Omental fat pad (tissue), 4 donors: ENCODE measurements at places on chromosomes 5 and 9. TPM values are rescaled to one million over a fixed set of nuclear protein-coding genes. Genes with fewer than 3 reads are reported as not detected.

Gene MYORG
- 9.3 TPM for total RNA-seq

Gene SPINK5
- total RNA-seq, result 0.60 TPM

Gene SYNPO
- 18.8 TPM for total RNA-seq

Gene GPR151
- total RNA-seq, result not detected

Gene SPINK7
- total RNA-seq, result not detected

Gene GLRA1
- not detected for total RNA-seq

GRCh38 chr5:120852222-120852860 lies 388.2 kb downstream of the PRR16 start:
- DNase-seq, result no peak

GRCh38 chr5:51384281-51384840 lies 1.1 kb downstream of the ISL1 start:
- no peak for DNase-seq

GRCh38 chr9:93562157-93562556 lies 14.2 kb upstream of the PHF2 start:
- no peak for DNase-seq

DNA sequence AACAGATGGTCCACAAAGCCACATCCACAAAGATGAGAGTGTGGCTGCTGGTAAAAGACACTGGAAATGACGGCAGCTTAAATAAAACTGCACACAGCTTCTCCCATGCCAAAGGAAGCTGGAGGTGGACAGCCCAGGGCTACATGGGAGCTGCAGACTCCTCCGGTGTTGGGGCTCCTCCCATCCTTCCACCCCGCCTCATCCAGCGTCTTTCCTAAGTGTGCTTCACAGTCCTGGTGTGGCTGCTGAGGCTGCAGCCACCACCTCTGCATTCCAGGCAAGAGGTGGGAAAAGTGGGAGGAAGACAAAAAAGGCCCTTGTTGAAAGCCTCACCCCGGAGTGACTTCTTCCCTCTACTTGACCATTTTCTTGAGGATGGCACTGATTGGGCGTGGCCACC lies 37.0 kb upstream of the IRX4 start:
- no peak for DNase-seq

- no peak for DNase-seq
These were observed 75.4 kb downstream of the SLC38A9 start for GRCh38 chr5:55636683-55637082.

DNA sequence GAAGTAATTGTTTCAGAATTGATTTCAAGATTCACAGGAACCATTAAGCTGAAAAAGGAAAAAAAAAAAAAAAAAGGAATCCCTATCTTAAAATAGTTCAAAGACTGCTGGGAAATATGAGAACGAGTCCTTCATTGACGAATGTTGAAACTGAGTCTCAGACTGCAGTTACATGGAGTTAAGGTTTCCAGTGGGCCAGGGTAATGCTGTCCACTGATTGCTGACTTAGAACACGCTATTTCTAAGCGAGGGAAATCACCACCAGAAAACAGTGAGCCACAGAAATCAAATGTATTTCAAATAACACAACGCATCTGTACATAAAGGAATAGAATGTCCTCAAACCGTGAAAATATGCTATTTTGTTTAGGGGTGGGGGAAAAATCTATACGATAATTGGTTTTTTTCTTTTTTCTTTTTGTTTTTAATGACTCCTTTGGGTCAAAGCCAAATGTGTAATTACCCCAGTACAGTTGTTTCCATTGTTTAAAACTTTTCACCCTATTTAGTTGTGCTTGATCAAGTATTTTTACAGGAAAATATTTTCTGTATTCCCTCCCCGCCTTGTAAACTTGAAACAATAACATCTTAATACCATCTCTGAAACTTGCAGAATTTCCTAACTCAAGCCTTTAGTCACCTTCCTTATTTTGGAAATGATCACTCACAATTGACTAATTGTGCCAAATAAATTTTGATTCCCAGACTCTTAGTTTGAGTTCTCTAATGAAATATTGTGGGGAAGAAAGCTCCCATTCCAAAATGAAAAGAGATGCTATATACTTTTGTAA lies 208.3 kb downstream of the MCTP1 start:
- no peak for DNase-seq

GRCh38 chr9:73810585-73811215 lies 659.0 kb downstream of the ANXA1 start:
- DNase-seq, result no peak

- DNase-seq, result no peak
These were observed 31.3 kb downstream of the OR2V1 start for GRCh38 chr5:181099602-181100086.

- DNase-seq, result no peak
These were observed 57.1 kb upstream of the PSD2 start for GRCh38 chr5:139738193-139739149.

DNA sequence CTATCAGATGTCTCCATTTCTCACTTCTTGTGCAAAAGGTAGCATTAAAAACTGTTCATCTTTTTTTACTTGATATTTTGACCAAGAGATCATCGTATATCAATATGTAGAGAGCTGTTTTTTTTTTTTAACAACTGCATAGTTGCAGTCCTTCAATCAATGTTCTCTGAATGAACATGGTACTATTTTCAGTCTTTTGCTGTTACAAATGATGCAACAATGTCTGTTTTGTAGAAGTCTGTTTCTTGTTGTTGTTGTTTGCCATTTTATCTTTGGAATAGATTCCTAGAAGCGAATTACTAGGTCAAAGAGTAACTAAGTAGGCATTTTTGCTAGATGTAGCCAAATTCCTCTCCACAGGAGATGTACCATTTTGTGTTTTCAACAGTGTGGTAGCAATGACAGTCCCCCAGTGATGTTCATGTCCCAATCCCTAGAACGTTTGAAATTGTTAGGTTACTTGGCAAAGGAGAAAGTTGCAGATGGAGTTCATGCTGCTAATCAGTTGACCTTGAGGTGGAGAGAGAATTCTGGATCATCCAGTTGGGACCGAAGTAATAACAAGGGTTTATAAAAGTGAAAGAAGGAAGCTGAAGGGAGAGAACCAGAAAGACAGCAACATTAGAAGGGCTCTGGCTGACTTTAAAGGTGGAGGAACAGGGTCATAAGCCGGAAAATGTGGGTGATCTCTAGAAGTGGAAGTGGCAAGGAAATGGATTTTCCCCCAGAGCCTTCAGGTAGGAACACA lies 6.3 kb downstream of the MTREX start:
- DNase-seq, result no peak

- DNase-seq, result no peak
These were observed 17.9 kb upstream of the TRIO start for GRCh38 chr5:14125262-14125661.

DNA sequence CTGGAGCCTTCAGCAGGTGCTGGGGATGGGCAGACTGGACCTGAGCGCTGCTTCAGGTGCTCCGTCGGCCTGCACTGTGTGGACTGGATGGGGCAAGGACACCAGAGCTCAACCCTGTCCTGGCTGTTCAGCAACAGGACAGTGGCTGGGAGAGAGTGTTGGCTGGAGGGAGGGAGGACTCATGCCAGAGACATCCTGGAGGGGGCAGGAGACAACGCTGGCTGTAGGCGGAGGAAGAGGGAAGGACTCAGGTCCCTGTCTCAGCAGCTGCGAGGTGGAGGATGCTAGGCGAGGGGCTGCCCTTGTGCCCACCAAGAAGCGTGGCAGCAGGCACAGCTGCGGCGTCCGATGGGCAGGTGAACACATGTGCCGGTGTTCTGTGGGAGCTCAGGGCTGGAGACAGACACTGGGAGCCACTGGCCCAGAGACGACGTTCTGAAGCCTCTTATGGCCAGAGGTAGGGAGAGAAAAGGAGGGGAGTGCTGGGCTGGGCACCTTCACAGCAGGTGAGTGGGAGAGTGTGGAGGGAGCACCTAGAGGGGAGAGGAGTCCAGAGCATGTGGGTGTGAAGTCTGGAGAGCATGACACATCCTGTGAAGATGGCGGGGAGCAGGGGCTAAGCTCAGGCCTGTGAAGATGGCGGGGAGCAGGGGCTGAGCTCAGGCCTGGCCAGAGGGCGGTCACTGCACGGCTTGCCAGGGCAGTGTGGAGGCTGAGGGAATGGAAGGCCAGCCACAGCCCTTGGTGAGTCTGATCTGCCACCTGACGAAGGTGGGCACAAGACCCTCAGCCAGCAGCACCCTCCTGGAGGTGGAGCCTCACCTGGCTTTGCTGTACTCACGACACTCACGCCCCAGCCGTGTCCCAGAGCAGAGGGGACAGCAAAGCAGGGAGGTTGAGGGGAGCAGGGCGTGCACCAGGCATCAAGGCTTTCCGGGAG lies 79.1 kb upstream of the FCN1 start:
- DNase-seq, result no peak

- DNase-seq, result no peak
These were observed 46.2 kb upstream of the IFNE start for GRCh38 chr9:21528123-21528808.

- DNase-seq, result no peak
These were observed 75.0 kb upstream of the FCN1 start for GRCh38 chr9:134992755-134993124.

DNA sequence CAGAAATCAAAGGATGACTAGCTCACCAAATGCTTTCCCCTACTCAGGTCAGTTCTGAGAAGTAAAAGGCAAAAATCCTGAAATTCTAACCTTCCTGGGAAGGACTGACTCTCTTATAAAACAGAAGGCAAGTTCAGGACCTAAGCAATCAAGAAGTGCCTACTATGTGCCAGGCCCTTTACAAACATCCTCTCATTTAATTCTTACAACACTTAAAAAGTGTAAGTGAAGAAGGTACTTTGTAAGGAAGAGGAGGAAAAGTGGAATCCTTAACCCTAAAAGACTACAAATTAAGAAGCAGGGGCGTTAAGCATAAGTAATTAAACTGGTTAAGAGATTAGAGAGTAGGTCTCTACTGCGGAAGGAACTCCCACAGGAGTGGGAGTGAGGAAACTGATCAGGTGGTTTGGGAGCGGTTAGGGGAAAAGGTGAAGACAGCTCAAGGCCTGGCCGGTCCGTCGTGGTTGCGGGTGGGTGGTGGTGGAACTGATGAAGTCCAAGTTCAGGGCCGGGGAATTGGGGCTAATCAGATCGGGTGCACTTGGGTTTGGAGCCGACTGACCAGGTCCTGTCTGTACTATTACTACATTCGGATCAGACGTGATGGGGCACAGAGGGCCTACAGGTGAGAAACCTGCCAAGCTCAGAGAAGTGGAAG lies 839 bp downstream of the MED27 start:
- no peak for DNase-seq

DNA sequence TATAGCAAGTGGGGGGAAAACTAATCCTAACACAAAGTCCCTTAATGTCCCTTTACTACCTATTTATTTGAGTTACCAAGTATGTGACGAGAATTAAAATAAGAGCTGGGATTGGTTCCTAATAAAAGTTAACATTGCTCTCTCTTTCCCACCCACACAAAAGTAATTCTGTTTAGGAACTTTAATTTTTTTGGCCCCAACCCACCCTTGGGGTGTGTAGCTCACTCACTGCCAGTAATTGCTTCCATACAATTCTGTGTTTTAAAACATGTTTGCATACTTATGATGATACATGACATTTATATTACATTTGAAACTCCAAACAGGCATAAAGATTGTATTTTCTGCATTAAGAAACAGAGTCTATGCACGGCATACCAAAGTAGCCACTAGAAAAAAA lies 106.5 kb downstream of the BNC2 start:
- no peak for DNase-seq

DNA sequence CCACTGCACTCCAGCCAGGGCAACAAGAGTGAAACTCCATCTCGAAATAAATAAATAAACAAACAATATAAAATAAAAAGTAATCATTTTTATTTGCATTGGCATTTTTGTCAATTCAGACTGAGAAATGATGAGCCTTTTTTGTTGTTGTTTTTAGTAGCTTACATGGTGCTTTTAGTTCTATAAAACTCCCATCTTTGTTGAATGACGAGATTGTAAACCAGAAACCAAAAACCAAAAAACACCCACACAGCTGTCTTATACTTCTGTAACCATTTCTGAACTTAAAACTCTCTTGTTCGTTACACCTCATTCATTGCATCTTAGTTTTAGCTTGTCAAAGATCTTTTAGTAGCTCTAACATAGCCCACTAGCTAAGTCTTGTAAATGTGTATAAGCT lies 44.7 kb downstream of the GGTA1 start:
- DNase-seq, result no peak

DNA sequence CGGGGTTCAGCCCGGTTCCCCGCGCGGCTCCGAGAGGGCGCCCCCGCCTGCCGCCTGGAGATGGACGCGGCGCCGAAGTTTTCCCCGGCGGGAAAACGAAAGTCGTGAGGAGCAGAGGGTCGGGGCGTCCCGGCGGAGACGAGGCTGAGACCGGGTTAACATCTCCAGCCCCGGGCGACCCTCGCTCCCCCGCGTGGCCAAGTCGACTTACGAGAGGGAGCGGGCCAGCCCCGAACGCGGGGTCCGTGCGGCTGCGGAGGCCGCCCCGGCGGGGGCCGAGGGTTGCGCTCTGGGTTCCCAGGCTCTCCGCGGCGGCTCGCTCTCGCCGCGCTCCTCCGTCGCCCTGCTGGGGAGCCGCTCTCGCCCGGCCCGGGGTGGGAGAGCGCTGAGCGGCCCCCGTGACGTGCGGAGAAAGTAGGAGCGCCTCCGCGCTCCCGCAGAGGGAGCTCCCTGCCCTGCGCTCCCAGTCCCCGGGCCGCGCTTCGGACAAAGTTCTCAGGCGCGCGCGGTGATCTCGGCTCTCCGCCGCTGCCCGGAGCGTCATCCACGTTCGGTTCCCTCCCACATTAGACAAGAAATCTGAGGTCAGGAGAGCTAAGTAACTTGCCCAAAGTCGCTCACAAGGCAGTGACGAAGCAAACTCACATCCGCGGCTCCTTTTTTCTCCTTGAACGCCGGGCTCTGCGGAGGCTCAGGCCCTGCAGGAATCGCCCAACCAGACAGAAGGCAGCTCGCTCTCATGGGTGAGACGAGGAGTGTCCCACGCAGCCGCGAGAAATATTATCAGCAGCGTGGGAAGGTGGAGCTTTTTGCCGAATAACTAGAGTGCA lies 1.2 kb upstream of the GCNT4 start:
- no peak for DNase-seq
